ENCODE measurements at places on chromosomes 1 and 21.

DNA sequence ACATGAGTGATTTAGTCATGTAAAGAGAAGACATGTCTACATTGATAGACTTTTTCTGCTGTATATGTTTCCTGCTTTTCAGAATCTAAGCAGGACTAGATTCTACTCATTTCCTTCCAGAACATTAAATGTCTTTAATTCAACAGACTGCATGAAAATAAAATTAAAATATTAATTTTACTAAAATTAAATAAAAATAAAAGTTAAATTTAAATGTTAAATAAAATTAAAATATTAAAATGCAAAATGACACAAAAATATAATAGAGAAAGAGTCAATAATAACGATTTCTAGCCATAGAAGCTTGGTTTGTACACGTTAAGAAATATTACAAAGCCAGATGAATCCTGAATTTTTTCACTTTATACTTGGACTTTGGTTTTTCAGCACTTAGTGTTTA lies 552.8 kb upstream of the NR5A2 start:
- DNase-seq = no peak

GRCh38 chr1:32048440-32048839 lies 24.3 kb upstream of the TMEM39B start:
- no peak for DNase-seq

- no peak for DNase-seq
Observed at GRCh38 chr1:30263405-30263804, 460.0 kb downstream of the MATN1 start.

- DNase-seq = peak; percentile 62
Observed at GRCh38 chr1:67307251-67308060, at the start of gene IL12RB2. Gene IL12RB2 (plus strand): TSS chr1:67307873. CDS start chr1:67320369, 12,496 bp downstream.

GRCh38 chr1:150688763-150689162 lies 8.2 kb downstream of the GOLPH3L start:
- no peak for DNase-seq

- no peak for DNase-seq
Observed at GRCh38 chr21:37432710-37433455, 66.3 kb downstream of the DYRK1A start.

- no peak for DNase-seq
Observed at GRCh38 chr1:184686540-184686939, 68.1 kb downstream of the EDEM3 start.

DNA sequence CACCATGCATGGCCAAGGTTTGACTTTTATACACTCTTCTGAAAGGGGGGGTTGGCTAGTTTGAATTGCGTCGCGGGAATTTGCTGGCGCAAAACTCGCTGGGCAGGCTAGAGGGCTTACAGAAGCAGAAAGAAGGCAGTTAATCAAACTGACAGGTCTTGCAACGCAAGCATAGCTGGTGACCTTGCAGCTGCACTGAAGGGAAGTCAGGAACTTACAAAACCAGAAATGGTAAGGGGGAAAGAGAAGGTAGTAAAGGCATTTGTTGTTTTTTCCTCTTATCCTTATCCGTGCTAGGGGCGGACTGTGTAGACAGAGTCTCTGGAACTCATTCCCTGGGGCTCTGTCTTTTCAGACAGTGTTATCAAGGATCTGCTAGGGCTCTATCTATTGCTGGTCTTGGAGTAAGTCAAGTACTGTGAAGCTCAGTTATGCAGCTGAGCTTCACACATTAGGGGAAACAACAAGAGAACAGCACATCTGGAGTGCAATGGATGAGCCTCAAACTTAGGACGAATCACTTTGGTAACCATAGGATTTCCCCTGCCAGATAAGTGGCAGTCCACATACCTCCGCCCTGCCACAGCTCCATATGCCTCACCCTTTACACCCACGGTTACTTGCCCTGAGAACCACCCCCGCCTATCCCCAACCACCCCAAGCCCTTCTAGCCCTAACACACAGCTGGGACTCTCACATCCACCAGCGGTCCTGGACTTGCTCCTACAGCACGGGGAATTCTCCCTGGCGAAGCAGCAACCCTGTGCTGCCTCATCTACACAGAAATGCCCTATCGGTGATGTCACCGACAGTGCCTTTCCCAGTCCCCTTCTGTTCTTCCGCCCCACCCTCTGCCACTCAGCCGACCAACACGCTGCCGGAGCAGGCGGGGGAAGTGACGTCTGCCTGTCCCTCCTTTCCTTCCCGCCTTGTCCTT lies 251.4 kb downstream of the FAM72C start:
- DNase-seq = no peak
